ENCODE measurements at places on chromosomes 4 and X.

GRCh38 chrX:149259241-149259640 lies 245.9 kb downstream of the IDS start:
- no peak for DNase-seq

DNA sequence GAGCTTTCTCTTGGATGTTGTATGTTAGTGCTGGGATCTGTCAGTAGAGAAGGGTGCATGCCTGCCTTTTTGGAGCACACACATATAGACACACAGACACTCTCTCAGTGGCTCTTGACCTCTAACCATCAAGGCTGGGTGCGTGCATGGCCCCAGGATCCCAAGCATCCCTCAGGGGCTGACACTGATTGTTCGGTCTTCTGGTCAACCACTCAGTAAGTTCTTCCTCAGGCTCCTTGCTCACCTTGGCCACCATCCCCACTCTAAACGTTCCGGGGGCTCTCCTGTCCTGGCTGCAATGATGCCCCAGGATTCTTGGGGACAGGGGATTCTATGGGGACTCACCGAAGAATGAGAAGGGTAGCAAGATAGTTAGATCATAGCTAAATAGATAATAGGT lies 179.6 kb downstream of the SHOX start:
- no peak for DNase-seq

- no peak for DNase-seq
Measured at GRCh38 chrX:115583496-115584004, 22.6 kb downstream of the PLS3 start.

GRCh38 chr4:126004941-126005340 lies 690.2 kb downstream of the FAT4 start:
- DNase-seq: no peak

DNA sequence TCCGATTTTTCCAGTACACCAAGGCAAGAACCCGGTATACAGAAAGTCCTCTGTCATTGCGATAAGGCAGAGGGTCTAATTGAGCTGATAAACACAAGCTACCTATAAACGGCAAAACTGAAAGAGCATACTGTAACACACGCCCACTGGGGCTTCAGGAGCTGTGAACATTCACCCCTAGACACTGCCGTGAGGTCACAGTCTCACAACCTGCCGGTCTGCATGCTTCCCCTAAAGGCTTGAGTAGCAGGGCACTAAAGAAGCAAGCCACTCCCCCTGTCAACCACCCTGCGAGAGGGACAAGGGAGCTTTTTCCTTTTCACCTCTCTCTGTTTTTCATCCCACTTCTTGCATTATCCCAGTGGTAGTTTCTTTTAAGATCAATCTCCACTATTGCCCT lies 22.4 kb upstream of the F9 start:
- no peak for DNase-seq

GRCh38 chrX:41236629-41237028 lies 97.3 kb upstream of the DDX3X start:
- no peak for DNase-seq

DNA sequence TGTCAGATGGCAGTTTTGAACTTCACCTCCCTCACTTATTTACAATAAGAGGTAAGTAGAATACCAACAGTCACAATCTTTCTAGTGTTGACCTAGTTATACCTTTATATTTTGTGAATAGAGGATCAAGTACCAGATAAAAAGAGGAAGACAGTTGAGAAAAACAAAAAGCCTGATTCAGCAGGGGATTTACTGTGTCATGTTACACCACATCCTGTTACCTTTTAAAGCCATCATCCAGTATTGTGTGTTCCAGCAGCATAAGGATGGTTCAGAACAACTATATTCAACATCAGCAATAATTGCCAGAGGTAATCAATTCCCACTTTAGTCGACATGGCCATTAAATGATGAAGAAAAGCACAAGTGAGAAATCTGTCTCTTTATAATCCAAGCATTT lies 21.3 kb upstream of the CXCL6 start:
- DNase-seq: no peak

- DNase-seq: no peak
Measured at GRCh38 chrX:118211891-118212816, 95.5 kb upstream of the KLHL13 start.

DNA sequence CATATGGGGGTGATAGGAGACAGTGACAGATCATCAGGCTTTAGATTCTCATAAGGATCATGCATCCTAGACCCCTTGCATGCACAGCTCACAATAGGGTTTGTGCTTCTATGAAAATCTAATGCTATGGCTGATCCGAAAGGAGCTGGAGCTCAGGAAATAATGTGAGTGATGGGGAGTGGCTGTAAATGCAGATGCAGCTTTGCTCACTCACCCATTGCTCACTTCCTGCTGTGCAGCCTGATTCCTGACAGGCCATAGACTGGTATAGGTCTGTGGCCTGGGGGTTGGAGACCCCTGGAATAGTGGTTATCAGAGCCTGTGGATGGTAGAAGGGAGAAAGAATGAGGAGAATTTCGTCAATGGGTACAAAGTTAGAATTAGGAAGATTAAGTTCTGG lies 2751.1 kb downstream of the ARAP2 start:
- DNase-seq: no peak

DNA sequence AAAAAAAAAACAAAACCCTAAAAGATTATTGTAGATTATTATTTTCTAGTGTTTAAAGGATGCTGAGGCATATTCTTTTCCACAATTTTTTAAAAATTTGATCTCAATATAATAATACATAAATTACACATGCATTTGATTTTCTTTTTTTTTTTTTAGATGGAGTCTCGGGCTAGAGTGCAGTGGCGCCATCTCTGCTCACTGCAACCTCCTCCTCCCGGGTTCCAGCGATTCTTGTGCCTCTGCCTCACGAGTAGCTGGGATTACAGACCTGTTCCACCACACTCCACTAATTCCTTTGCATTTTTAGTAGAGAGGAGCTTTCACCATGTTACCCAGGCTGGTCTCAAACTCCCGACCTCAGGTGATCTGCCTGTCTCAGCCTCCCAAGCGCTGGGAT lies 83.5 kb upstream of the TSPAN5 start:
- no peak for DNase-seq

- DNase-seq: no peak
Measured at GRCh38 chrX:43878906-43879526, 3.2 kb downstream of the MAOB start.

DNA sequence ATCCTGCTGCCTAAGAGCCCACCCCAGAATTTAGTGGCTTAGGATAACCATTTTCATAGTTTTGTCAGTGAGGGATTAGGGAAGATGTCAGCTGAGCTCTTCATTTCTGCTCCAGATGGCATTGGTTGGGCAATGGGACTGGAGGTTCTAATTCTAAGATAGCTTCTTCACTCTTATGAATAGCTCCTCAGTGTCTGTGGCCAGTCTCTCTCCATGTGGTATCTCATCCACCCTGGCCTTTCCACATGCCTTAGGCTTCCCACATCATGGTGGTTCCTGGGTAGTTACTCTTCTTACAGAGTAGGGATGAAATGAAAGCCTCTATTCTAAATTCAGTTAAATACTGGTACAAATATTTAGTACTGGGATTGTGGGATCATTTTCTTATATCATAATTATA lies 31.3 kb downstream of the REPS2 start:
- no peak for DNase-seq

- DNase-seq: no peak
Measured at GRCh38 chr4:79498282-79498681, 90.3 kb upstream of the GK2 start.

DNA sequence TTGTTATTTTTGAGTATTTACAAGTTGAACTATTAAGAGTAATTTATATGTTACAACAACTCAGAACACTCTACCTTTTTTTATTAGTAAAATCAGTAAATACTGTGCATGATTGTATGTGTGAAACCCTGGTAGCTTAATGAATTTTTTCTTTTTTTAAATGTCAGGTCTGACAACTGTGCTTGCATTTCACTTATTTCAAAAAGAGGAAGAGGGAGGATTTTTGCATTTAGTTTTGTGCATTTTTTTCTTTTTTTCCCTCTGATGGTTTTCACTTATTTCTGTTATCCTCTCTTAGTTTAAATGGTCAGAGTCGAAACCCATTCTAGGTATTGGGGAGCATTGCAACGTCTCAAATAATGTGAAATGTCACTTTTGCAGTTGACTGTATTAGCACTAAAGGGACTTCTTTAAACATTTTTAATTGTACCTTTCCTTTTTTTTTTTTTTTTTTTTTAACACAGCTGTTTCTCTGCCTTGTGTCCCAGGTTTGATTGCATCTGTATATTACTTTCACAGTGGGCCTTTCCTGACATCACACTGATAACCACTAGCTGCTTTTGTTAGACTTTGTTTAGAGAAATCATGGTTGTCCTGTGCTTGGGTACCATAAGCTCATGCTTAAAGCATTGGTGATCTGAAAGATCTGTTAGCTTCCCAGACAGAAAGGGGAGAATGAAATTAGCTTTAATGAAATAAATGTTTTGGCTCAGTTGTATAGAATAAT lies 28.5 kb downstream of the MOB1B start:
- DNase-seq: no peak

DNA sequence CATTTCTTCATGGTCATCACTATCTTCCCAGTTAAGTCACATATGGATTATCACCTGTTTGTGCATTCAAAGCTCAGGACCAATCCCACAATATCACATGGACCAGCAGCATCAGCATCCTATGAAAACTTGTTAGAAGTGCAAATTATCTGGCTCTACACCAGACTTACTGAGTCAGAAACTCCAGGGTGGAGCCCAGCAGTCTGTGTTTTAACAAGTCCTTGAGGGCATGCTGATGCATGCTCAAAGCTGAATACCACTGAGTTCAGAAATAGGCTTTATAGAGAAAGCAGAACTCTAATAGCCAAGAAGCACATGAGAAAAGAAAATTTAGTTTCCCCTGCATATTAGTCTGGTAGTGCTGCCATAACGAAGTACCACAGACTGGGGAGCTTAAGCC lies 62.4 kb upstream of the GABRQ start:
- no peak for DNase-seq

- DNase-seq: no peak
Measured at GRCh38 chrX:38803243-38803587, 2.0 kb downstream of the MID1IP1 start.

DNA sequence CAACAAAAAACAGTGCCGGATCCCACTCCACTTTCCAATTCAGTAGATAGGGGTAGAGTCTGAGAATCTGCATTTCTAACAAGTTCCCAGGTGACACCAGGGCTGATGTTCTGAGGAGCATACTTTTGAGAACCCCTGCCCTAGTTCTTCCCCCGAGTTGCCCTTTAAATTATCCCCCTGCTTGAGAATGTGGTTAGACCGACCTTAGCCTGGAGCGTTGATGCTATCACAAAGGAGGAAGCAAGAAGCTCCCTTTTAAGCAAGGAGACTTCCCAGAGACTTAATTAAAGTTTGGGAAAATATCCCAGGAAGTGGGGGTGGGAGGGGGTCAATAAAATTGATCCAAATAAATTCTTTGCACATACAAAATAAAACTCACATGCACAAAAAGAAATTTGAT lies 485.9 kb downstream of the SMARCA1 start:
- no peak for DNase-seq

GRCh38 chr4:89590128-89590527 lies 246.8 kb downstream of the SNCA start:
- DNase-seq: no peak

DNA sequence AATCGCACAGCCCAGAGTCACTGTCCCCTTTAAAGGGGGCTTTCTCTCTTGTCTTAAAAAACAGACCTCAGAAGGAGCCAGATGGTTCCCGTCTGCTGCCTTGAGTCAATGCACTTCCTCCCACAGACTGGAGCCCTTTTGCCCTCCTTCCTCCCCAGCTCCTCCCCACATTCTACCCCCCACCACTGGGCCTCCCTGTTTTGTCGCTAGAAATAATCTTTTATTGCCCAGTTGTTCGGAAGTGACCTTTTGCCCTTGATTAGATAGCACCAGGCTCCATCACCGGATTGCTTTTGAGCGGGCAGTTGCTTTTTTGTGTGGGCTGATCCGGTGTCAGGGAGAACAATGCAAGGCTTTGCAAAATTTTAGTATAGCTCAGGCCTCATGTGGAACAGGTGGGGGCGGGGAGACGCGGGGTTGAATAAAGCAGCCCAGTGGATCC lies 47.7 kb downstream of the SPRY1 start:
- DNase-seq: peak; percentile 41

GRCh38 chr4:111269439-111269838 lies 646.6 kb upstream of the PITX2 start:
- no peak for DNase-seq

GRCh38 chr4:11430536-11430935 lies 1.8 kb upstream of the HS3ST1 start:
- DNase-seq: no peak

- no peak for DNase-seq
Measured at GRCh38 chrX:71492231-71493065, 40.5 kb upstream of the OGT start.

- DNase-seq: no peak
Measured at GRCh38 chr4:53614591-53614990, 23.3 kb upstream of the LNX1 start.

- no peak for DNase-seq
Measured at GRCh38 chrX:81280148-81280547, 78.2 kb downstream of the SH3BGRL start.

- no peak for DNase-seq
Measured at GRCh38 chr4:62170235-62170634, 970.1 kb downstream of the ADGRL3 start.

DNA sequence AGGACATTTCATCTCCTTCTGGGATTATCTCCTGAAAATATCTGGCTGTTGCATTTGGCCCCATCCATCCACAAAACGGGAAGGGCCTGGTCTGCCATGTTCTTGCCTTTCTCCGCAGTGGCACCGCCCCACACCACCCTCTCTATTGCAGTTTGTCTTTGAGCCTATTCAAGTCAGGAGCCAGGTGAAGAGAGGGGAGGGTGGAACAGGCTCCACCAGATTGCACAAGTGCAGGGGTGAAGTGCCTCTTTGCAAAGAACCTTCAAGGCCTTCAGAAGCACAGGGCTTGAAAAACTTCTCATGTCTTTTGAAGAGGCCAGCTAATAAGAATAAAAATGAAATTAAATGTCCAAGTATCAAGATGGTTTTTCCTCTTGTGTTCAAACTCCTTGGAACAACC lies 28.7 kb downstream of the RS1 start:
- no peak for DNase-seq

DNA sequence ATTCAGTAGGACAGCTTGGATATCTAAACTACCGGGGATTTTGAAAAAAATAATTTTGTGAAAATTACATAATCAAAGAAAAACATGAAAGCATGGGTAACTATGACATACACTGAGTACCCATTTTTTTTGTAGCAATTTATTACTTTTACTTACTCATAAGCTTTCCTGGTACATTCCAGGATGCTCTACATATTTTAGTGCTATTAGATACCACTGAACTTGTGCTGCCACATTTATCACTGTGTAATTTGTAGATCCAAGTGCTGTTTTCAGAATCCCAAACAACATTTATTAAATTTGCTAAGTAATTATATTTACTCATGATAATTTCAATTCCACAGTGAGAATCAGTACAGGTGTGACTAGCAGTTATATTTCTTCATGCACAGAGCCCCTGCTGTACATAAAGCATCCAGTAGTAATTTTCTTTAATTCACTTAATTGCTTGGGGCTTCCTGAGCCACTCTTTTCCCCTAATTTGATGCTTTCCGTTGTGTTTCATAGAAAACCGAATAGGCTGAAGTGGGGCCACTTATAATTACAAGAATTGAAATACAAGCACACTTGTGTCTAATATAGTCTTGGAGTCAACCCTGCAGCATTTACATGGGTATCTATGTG lies 2254.4 kb downstream of the ARAP2 start:
- no peak for DNase-seq

- DNase-seq: no peak
Measured at GRCh38 chr4:173214661-173215060, 46.0 kb downstream of the GALNT7 start.

GRCh38 chr4:7924570-7924969 lies 15.1 kb downstream of the AFAP1 start:
- no peak for DNase-seq
